ENCODE measurements at places on chromosomes 16 and 17.

DNA sequence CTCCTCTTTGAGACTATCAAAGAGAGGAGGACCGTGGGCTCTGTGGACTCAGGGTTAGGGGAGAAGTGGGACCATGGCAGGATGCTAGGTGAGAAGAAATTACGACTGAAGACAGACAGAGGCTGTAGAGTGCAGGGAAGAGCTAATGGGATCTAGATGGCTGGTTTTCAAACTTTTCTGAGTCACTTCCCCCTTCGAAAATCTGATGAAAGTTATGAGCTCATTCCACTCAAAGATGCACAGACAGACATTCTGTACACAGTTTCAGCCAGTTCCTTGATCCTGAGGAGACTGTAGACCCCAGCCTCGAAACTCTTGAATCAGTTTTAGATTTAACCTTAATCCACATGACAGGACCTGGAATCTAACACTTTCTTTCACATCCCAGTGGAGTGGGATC lies 40.7 kb downstream of the RGS9 start:
- DNase-seq = no peak

- DNase-seq = no peak
Measured at GRCh38 chr17:49285716-49286115, 55.1 kb upstream of the PHOSPHO1 start.

DNA sequence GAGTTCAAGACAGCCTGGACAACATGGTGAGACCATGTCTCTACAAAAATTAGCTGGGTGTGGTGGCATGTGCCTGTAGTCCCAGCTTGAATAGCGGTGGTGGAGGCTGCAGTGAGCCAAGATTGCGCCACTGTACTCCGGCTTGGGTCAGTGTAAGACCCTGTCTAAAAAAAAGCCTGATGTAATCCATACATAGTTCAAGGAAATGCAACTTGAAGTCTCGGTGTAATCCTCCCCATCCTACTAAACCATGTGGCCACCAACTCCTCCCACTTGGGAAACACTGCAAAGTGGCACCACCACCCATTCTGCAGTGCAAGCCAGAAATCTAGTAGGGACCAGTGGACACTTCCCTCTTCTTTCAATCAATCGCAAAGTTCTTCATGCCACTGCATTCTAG lies 5.4 kb upstream of the KPNB1 start:
- DNase-seq = no peak

- DNase-seq = no peak
Measured at GRCh38 chr16:3787924-3788661, 70.8 kb upstream of the TRAP1 start.

Data from esophagus squamous epithelium (tissue), 5 donors.